Endodermal cell (in vitro differentiated cells): ENCODE measurements at places on chromosomes 7 and 10. TPM values are rescaled to one million over a fixed set of nuclear protein-coding genes. Genes with fewer than 3 reads are reported as not detected.

DNA sequence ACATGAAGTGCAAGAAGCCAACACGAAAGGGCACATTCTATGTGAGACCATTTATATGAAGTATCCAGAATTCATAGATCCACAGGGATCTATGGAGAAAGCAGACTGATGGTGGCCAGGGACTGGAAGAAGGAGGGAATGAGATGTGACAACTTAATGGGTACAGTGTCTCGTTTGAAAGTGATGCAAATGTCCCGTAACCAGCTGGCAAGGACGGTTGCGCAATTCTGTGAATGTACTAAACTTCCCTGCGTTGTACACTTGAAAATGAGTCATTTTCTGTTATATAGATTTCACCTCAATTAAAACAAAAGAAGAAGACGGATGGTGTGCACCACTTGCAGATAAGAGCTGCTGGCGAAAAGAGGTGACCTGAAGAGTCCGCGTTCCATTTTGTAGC is 861.1 kb downstream of the TYW1 start:
- DNase-seq, result no peak

GRCh38 chr7:70094831-70095230 is 496.6 kb downstream of the AUTS2 start:
- no peak for DNase-seq

DNA sequence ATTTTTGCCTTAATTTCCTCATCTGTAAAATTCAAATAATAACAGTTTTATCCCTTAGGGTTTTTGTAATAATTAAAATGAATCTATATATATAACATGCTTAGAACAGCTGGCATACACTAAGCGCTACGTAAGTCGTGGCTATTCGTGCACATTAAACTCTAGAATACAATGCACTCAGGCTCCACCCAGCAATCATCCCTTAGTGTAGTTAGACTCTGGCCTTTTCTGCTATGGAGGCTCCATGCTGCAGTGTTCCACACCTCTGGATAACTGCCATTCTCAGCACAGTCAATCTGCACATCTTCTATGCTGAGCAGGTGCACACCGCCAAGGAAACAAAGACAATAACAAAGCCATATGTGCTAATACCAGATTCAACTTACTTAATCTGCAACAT is 92.9 kb downstream of the IPMK start:
- no peak for DNase-seq

DNA sequence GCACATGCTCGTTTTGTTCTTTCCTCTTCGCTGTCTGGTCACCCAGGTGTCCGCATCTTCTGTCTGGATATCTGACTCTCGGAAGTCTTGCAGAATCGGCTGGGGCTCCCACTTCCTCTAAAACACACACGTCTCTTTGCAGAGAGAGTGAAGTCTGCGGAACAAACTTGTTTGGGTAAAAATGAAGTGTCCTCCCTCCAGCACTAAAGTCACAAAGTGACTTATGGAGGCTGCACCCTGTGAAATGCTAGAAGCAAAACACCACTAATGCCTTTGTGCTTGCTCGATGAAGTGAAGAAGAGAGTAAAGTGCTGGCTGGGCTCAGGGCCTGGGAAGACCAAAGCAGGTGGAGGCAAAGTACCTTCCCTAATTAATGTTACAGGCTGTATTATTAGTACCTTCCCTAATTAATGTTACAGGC is 71.4 kb downstream of the FGFR2 start:
- DNase-seq, result no peak

DNA sequence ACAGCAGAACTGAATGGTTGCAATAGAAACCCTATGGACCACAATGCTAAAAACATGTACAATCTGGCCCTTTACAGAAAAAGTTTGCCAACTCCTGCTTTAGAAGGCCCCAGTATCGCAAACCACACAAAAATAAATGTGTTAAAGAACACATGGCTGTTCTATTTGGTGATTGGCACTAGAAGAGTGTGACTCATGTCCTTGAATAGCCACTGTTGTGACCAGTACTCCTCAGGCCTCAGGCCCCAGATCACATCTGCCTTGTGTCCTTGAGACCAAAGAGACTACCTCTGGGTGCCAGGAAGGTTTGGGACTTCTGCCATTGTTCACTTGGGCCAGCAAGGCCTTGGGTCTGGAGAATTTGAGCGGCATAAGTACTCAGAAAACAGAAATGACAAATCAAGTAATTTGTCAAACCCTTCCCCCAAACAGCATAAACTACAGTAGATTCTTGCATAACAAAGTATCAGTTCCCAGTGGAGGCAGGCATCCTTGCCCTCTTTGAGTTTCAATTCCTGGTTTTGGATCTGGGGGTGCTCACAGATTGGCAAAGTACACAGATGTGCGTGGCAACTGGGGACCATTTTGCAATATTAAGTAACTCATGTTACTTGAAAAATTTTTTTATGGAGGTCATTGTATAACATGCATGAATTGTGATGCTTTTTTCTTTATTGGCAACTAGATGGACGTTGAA is 50.2 kb downstream of the MTURN start:
- DNase-seq, result no peak

DNA sequence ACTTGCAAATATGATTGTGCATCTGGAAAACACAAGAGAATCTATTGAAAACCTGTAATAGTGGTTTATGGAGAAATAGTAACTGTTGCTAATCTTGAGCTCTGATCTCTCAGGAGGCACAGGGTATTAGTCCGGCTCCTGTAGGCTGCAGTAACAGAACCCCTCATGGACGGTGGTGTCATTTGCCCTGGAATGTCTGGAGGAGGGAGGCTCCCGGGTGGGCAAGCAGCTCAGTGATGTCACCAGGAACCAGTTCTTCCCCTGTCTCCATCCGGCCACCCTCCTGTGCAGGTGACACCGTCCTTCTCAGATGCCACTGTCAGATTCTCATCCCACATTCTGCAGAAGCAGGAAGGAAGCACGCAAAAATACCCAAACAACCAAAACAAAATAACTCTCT is 29.3 kb downstream of the INPP5A start:
- DNase-seq, result peak; percentile 53

GRCh38 chr10:119498889-119499676 is 43.4 kb downstream of the RGS10 start:
- DNase-seq, result no peak

LEP gene
- total RNA-seq, result not detected in 3 replicates
